ENCODE measurements at places on chromosomes 16 and 17.

DNA sequence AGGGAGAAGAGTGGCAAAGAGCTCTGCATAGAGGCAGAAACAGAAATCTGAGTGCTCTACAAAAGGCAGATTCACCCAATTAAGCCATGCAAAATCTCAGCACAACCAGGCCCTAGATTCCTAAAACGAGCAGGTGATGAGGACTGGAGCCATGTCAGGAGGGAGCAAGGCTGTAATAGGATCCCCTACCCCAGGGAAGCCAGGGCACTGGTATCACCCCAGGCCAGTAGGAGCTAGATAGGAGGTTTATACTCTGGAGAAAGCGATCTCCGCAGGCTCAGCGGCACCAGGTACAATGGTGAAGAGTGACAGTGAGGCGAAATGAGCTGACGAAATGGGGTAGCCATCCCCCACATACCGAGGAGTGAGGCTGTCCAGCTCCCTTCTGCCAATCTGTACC lies 171.5 kb downstream of the PARN start:
- DNase-seq: no peak

DNA sequence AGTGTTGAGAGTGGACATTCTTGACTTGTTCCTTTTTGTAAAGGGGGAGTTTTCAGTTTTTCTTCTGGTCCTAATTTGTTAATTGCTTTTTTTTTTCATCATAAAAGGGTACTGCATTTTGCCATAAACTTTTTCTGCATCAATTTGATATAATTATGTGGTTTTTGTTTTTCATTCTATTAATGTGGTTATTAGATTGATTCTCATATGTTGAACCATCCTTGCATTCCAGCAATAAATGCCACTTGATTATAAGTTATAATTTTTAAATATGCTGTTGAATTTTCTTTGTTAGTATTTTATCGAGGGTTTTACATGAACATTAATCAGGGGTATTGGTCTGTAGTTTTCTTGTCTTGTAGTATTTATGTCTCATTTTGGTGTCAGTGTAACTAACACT lies 87.2 kb upstream of the SMIM36 start:
- DNase-seq: no peak

DNA sequence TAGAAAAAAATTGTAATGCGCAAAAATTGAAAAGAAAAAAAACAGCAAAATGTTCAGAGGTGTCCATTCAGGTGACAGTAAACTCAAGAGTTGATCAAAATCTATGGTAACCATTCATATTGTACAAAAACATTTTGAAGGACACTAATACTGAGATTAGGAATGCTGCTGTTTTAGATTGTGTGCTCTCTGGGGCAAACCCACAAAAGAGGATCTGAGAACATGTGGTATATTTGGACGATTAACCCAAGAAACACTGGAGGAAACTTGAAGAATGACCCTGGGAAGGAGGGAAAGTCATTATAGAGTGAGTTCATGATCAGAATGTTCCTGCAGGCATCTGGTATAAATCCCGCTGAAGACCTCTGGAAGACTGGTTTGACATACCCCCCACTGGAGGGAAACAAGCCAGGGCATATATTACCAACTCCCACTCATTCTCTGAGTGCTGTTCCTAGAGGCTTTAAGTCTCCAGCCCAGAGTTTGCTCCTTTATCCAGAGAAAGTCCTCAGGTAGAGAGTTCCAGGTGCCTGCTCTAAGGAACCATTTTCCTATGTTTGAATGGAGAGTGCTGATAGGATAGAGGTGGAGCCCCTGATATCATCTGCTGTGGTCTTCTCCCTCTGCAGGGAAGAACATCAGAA lies 1.2 kb downstream of the KRTAP4-2 start:
- no peak for DNase-seq

DNA sequence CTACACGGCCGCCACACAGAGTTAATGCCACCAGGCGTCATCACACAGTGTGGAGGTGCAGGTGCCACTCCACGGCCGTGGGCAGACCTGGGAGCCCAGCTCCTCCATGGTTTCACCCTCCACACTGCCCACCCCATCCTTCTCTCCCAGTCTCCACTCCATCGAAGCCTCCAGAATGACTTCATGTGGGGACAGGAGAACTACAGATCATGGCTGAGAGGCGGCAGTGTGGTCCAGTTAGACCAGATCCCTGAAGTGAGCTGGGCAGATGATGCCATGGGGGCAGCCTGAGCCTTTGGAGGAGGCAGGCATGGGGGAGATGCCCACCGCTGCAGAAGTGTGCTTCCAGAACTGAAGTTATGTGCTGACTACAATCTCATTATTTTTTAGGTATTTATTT lies 38.0 kb upstream of the FAAP100 start:
- no peak for DNase-seq

GRCh38 chr16:54579106-54579728 lies 292.6 kb upstream of the IRX3 start:
- DNase-seq: no peak

DNA sequence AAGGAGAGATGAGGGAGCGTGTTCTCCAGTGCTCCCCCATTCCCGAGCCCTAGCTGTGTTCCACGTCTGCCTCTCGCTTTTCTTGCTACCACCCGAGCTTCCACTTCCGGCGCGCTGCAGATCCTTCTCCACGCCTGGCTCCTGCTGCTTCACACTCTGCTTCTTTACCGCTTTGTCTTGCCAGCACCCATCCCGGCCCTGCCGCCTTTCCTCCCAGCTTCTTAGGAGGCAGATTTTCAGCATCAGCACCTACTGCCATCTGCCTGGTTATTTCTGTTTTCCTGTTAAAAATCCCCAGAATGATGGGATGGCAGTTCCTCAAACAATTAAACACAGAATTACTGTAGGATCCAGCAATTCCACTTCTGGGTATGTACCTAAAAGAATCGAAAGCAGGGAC lies 64.7 kb downstream of the ELAC2 start:
- no peak for DNase-seq

- no peak for DNase-seq
Observed at GRCh38 chr17:46847204-46848191, 3.9 kb upstream of the WNT9B start.

GRCh38 chr17:60393840-60394723 lies 2.1 kb upstream of the USP32 start:
- no peak for DNase-seq

GRCh38 chr17:27413315-27413714 lies 42.9 kb upstream of the KSR1 start:
- no peak for DNase-seq

DNA sequence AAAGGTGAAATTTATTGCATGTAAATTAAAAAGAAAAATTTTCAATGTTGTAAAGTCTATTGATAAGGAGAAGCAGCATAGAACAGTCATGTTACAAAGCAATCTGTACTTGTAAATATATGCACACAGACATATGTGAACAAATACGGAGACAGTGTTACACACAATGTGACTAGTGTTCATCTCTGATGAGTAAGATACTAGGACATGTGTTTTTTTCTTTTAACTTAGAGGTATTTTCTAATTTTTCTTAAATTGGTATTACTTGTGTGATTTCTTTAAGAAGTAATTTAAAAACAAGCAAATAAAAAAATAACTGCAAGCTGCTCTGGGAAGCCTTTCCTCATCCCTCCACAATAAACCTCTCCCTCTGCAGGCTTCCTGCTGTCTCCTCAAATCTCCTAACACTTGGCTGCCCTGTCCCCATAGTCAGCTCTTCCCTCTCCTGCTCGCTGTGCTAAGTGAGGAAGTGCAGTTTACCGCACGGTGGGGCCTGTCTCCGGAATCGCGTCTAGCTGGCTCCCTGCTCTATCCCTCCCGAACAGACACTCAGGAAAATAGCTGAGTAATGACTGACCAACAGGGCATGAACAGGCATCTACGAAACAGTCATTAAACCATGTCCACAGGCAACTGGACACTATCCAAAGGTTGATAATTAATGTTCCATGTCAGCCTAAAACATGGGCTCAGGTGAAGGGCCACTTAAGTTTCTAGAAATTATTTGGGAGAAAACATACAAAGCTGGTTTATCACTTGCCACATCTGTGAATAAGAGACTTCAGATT lies 35.9 kb downstream of the CMTM4 start:
- no peak for DNase-seq

GRCh38 chr17:57819285-57819684 lies 30.6 kb downstream of the MRPS23 start:
- DNase-seq: no peak

DNA sequence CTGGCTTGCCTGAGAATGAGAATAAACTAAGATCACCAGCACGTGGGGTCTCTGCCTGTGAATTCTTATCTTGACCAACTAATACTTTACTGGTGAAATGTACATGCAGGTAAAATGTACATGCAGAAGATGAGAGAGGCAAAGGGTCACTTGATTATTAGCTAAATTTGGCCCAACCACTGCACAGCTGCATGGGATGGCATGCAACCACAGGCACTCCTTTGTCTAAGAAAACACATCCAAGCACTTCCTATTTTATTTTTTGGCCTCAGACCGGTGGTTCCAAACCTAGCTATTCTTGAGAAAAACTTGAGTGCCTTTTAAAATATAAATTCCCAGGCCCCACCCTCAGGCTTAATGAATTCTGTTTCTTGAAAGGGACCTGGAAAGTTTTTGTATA lies 77.9 kb downstream of the SYCE1L start:
- no peak for DNase-seq

Measured in stimulated activated CD8-positive, alpha-beta memory T cell treated with anti-CD3 and anti-CD28 coated beads, Interleukin-2, amount 100 ng/mL, for 48 hours (primary cell).